HCT116 (cell line): ENCODE measurements at places on chromosomes 6 and 20.

DNA sequence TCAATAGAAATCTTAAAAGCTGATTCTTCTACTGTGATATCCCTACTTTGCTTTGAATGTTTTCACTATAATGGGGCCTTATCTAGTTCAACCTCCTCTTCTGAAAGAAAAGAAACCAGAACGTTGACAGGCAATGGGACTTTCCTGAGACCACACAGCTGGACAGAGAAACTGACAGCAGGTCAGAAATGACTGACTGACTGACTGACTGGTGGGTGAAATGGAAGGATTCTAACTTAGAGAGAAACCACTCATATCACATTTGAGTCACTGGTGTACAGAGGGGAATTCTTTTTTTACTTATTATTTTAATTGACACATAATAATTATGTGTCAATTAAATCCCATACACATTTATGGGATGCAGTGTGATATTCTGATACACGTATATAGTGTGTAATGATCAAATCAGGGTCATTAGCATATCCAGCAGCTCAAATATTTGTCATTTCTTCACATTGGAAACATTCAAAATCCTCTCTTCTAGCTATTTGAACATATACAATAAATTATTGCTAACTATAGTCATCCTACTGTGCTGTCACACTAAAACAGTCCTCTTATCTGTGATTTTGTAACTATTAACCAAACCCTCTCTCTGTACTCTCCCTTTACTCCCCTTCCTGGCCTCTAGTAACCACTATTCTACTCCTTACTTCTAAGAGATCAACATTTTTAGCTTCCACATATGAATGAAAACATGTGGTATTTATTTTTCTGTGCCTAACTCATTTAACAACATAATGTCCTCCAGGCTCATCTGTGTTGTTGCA, 64.8 kb upstream of the NRSN1 start:
- DNase-seq, result no peak

GRCh38 chr6:23910420-23910819, 215.6 kb upstream of the NRSN1 start:
- no peak for DNase-seq

GRCh38 chr6:12528136-12528535, 188.4 kb upstream of the PHACTR1 start:
- DNase-seq, result no peak

- DNase-seq, result no peak
Measured at GRCh38 chr20:44479643-44480042, 4.0 kb downstream of the TTPAL start.
